Lower lobe of right lung (tissue), 2 donors: ENCODE measurements at places on chromosomes 4 and X. TPM values are rescaled to one million over a fixed set of nuclear protein-coding genes. Genes with fewer than 3 reads are reported as not detected.

FRMD7 gene
- not detected for total RNA-seq

VEGFC gene
- total RNA-seq, result 16.1 TPM

WAS gene
- total RNA-seq, result 40.3 TPM

CXXC4 gene
- 1.9 TPM for total RNA-seq

TKTL2 gene
- total RNA-seq, result 0.18 TPM

AKAP4 gene
- total RNA-seq, result not detected

MAGEC1 gene
- total RNA-seq, result not detected

MSL3 gene
- total RNA-seq, result 34.9 TPM

DRP2 gene
- not detected for total RNA-seq

ADH1A gene
- total RNA-seq, result 3.0 TPM

SLC25A4 gene
- 33.1 TPM for total RNA-seq

PCDH19 gene
- total RNA-seq, result 0.27 TPM

LNX1 gene
- 5.4 TPM for total RNA-seq

RAI2 gene
- total RNA-seq, result 26.5 TPM

WNK3 gene
- 0.62 TPM for total RNA-seq

BST1 gene
- 17.8 TPM for total RNA-seq

GUCY1A1 gene
- 63.1 TPM for total RNA-seq

MTMR8 gene
- total RNA-seq, result 1.9 TPM

TMPRSS11A gene
- total RNA-seq, result not detected

SPIN4 gene
- total RNA-seq, result 8.1 TPM

TMEM271 gene
- total RNA-seq, result not detected

TRIM61 gene
- 0.89 TPM for total RNA-seq

MAGEE2 gene
- total RNA-seq, result not detected

ODAPH gene
- not detected for total RNA-seq

XAGE1B gene
- total RNA-seq, result not detected

RAB33A gene
- 0.59 TPM for total RNA-seq

CT45A8 gene
- total RNA-seq, result not detected

COQ2 gene
- 14.6 TPM for total RNA-seq

PFKFB1 gene
- total RNA-seq, result 0.27 TPM

OSTC gene
- total RNA-seq, result 64.4 TPM

SPANXN4 gene
- not detected for total RNA-seq

NR0B1 gene
- total RNA-seq, result not detected

RPA4 gene
- 1.5 TPM for total RNA-seq

GAGE1 gene
- not detected for total RNA-seq

TCEAL1 gene
- total RNA-seq, result 25.5 TPM

STPG2 gene
- total RNA-seq, result 1.1 TPM

MAGEA3 gene
- not detected for total RNA-seq

GASK1B gene
- 22.7 TPM for total RNA-seq

IL21 gene
- total RNA-seq, result not detected

FAM9C gene
- total RNA-seq, result not detected
